ENCODE measurements at places on chromosomes 12 and 14. TPM values are rescaled to one million over a fixed set of nuclear protein-coding genes. Genes with fewer than 3 reads are reported as not detected.

The DYNC1H1 gene
- 110 TPM for polyA plus RNA-seq

The RHOJ gene
- 12.1 TPM for polyA plus RNA-seq

The RNFT2 gene
- 3.8 TPM for polyA plus RNA-seq

The KRT3 gene
- polyA plus RNA-seq, result not detected

The NID2 gene
- polyA plus RNA-seq, result 15.9 TPM

The COPS7A gene
- 231 TPM for polyA plus RNA-seq

The TSPAN31 gene
- polyA plus RNA-seq, result 42.8 TPM

The MYF6 gene
- not detected for polyA plus RNA-seq

The LBHD2 gene
- polyA plus RNA-seq, result not detected

GRCh38 chr14:84343656-84344055, 1186.3 kb upstream of the FLRT2 start:
- H3K36me3 ChIP-seq, result no peaks in the 10 kb centered on the region
- H3K27me3 ChIP-seq, result no peaks in the 10 kb centered on the region
- H3K4me1 ChIP-seq, result no peaks in the 10 kb centered on the region
- no peak for DNase-seq
- H3K27ac ChIP-seq, result no peak overlapping the region

- no peaks in the 10 kb centered on the region for H3K27me3 ChIP-seq
- no peak for DNase-seq
- peaks cover 14% of the 10 kb centered on the region for H3K4me1 ChIP-seq
- no peaks in the 10 kb centered on the region for H3K36me3 ChIP-seq
- no peak overlapping the region for H3K27ac ChIP-seq
- H3K4me3 ChIP-seq, result peak overlapping the region; percentile 33
Measured at GRCh38 chr14:26775765-26776563, 178.1 kb upstream of the NOVA1 start.

- peak overlapping the region; percentile 99 for H3K27ac ChIP-seq
- peak; percentile 71 for DNase-seq
- peaks cover 22% of the 10 kb centered on the region for H3K4me1 ChIP-seq
- no peaks in the 10 kb centered on the region for H3K27me3 ChIP-seq
Measured at GRCh38 chr14:21070610-21071224, 613 bp downstream of the ARHGEF40 start.

GRCh38 chr12:91276509-91276908, 93.9 kb upstream of the DCN start:
- peaks cover 5% of the 10 kb centered on the region for H3K4me1 ChIP-seq
- peak overlapping the region; percentile 85 for H3K27ac ChIP-seq
- DNase-seq, result no peak
- H3K27me3 ChIP-seq, result no peaks in the 10 kb centered on the region

DNA sequence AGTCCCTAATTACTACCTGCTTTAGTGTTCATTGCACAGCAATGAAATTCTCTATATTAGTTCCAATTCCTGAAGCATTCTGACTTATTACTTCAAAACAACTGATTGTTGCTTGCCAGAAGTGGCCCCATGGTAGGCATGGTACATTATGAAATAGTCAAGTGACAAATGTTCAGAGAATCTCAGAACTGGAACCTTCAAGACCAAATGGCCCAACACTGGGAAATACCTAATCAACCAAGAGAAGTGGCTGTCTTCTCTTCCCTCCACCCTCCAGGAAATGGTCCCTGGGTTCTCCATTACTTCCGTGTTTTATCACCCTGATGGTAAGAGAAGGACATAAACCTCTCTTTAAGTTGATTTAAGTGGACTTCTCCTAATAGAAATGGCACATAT, 49.9 kb downstream of the ITPR2 start:
- DNase-seq, result no peak
- H3K36me3 ChIP-seq, result no peaks in the 10 kb centered on the region
- no peak overlapping the region for H3K27ac ChIP-seq
- H3K4me1 ChIP-seq, result peaks cover 11% of the 10 kb centered on the region
- H3K27me3 ChIP-seq, result no peaks in the 10 kb centered on the region

GRCh38 chr14:99685151-99685591, 1.1 kb downstream of the CYP46A1 start:
- no peaks in the 10 kb centered on the region for H3K36me3 ChIP-seq
- DNase-seq, result no peak
- peaks cover 5% of the 10 kb centered on the region for H3K27me3 ChIP-seq
- H3K27ac ChIP-seq, result no peak overlapping the region
- no peak overlapping the region for H3K4me3 ChIP-seq

GRCh38 chr12:6396031-6396430, 12.1 kb downstream of the LTBR start:
- no peaks in the 10 kb centered on the region for H3K27me3 ChIP-seq
- H3K27ac ChIP-seq, result no peak overlapping the region
- H3K36me3 ChIP-seq, result no peaks in the 10 kb centered on the region
- no peak for DNase-seq
- H3K4me1 ChIP-seq, result no peaks in the 10 kb centered on the region
- no peak overlapping the region for H3K4me3 ChIP-seq

DNA sequence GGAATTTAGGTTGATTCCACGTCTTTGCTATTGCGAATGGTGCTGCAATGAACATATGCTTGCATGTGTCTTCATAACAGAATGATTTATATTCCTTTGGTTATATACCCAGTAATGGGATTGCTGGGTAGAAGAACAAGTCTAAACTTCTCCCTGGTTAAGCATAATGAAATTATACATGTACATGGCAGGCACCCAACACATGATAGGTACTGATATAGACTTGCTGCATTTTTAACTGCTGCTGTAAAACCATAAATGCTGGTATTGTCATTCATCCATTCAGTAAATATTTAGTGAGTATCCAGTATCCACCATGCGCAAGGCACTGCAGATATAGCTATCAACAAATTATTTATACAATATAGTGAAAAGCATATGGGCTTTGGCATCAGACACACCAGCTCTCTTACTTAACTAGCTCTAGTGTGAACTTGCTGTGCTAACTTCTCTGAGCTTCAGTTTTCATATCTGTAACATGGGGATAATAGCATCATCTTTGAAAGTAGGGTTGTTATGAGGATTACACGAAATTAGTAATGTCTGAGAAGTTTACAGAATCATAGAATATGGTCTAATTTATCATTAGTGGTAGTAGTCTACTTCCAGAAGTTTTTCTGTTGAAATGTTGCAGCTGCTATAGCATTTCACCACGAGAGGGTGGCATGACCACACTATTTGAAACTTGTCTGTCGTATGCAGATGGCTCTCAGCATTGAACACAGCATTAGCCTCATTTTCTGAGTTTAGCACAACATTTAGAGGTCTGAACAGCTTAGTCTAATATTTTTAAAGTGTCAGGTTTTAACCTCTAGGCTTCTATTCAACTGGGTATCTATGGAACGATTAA, 32.0 kb upstream of the SEL1L start:
- no peaks in the 10 kb centered on the region for H3K4me1 ChIP-seq
- H3K4me3 ChIP-seq, result no peak overlapping the region
- H3K27me3 ChIP-seq, result no peaks in the 10 kb centered on the region
- no peak overlapping the region for H3K27ac ChIP-seq
- no peaks in the 10 kb centered on the region for H3K36me3 ChIP-seq

DNA sequence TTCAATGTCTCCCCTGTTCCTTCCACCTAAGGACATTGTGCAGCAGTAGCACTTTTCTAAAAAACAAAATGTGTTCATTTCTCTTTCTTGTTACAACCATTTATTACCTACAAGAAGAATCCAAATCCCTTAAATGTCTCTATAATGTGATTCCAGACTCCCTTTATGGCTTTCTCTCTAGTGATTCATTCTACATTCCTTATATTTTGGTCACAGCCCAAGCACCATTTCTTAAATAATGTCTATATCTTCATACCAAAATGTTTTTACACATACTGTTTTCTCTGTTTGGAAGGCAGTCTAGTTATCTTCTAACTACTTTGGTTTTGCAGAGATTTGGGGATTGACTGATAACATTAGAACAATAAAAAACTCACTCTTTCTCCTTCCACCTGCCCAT, 1037.3 kb upstream of the FLRT2 start:
- H3K27me3 ChIP-seq, result no peaks in the 10 kb centered on the region
- H3K36me3 ChIP-seq, result no peaks in the 10 kb centered on the region
- DNase-seq, result no peak
- no peak overlapping the region for H3K27ac ChIP-seq

DNA sequence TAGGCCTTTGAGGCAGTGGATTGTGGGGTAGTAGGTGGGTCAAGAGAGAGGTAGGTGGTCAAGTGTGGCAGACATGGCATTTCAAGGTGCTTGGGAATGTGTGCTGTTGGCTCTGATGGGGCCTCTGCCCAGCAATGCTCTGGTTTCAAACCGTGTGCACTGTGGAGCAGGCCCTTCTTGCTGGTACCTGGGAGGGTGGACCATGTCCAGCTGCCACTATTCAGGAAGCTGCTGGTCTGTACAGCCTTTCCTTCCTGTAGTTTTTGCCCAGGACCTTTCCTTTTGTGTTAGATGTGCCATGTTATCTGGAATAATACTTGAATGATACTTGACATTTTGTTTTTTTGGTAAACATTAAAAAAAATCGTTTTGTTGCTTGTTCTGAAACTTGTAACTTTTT, 14.8 kb downstream of the RIMKLB start:
- peaks cover 14% of the 10 kb centered on the region for H3K36me3 ChIP-seq
- DNase-seq, result no peak
- H3K27me3 ChIP-seq, result no peaks in the 10 kb centered on the region

DNA sequence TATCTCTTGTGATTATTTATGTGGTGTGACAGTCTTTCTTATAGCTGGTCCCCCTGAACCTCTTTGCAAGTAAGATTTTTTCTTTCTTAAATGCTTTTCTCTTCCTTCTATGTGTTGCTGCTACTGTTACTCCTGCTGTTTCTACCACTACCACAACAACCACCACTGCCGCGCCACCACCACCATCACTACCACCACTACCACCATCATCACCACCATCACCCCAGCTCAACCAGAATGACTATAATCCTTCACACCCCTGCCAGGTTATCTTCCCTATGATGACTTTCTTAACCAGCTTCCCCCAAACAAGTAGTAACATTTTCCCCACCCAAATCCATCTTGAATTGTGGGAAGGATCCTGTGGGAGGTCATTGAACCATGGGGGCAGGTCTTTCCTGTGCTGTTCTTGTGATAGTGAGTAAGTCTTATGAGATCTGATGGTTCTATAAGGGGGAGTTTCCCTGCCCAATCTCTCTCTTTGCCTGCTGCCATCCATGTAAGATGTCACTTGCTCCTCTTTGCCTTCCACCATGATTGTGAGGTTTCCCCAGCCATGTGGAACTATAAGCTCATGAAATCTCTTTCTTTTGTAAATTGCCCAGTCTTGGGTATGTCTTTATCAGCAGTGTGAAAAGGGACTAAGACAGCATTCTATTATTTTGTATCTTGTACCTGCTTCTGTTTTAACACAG, 52.2 kb downstream of the CHST11 start:
- H3K36me3 ChIP-seq, result no peaks in the 10 kb centered on the region
- no peak for DNase-seq
- no peaks in the 10 kb centered on the region for H3K4me1 ChIP-seq
- H3K27me3 ChIP-seq, result no peaks in the 10 kb centered on the region

GRCh38 chr14:49977126-49977841, 84.4 kb downstream of the ARF6 start:
- no peak for DNase-seq
- no peak overlapping the region for H3K4me3 ChIP-seq
- no peaks in the 10 kb centered on the region for H3K27me3 ChIP-seq
- H3K27ac ChIP-seq, result no peak overlapping the region
- peaks cover 39% of the 10 kb centered on the region for H3K4me1 ChIP-seq

DNA sequence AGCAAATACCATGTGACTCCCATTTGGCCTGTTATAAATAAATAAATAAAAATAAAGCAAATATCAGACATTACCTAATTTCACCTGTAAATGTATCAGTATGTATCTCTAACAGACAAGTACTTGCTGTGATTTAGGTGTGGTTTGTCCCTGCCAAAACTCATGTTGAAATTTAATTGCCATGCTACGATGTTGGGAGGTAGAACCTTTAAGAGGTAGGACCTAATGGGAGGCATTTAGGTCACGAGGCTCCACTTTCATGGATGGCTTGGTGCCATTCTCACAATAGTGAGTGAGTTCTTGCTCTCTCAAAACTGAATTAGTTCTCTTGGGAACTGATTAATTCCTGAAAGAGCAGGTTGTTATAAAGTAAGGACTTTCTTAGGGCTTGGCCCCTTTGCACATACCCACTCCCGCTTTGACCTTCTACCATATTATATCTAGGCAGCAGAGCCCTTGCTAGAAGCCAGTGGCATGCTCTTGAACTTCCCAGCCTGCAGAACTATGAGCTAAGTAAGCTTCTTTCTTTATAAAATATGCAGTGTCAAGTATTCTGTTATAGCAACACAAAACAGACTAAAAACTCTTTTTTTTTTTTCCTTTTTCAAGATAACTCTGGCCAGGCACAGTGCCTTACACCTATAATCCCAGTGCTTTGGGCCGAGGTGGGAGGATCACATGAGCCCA, 26.0 kb downstream of the VEZT start:
- no peak overlapping the region for H3K27ac ChIP-seq
- H3K4me3 ChIP-seq, result no peak overlapping the region
- H3K36me3 ChIP-seq, result peaks cover 5% of the 10 kb centered on the region
- DNase-seq, result no peak

GRCh38 chr14:24032727-24033418, 18.9 kb upstream of the CARMIL3 start:
- no peak overlapping the region for H3K4me3 ChIP-seq
- DNase-seq, result no peak
- peaks cover 5% of the 10 kb centered on the region for H3K4me1 ChIP-seq
- no peaks in the 10 kb centered on the region for H3K27me3 ChIP-seq
- H3K36me3 ChIP-seq, result no peaks in the 10 kb centered on the region

- H3K27ac ChIP-seq, result no peak overlapping the region
- no peak overlapping the region for H3K4me3 ChIP-seq
- no peaks in the 10 kb centered on the region for H3K27me3 ChIP-seq
- H3K4me1 ChIP-seq, result no peaks in the 10 kb centered on the region
Measured at GRCh38 chr14:70361893-70362292, 2.4 kb upstream of the COX16 start.

GRCh38 chr14:99252940-99253868, 18.8 kb downstream of the BCL11B start:
- no peak overlapping the region for H3K27ac ChIP-seq
- no peaks in the 10 kb centered on the region for H3K36me3 ChIP-seq
- peaks cover 86% of the 10 kb centered on the region for H3K27me3 ChIP-seq
- DNase-seq, result no peak

DNA sequence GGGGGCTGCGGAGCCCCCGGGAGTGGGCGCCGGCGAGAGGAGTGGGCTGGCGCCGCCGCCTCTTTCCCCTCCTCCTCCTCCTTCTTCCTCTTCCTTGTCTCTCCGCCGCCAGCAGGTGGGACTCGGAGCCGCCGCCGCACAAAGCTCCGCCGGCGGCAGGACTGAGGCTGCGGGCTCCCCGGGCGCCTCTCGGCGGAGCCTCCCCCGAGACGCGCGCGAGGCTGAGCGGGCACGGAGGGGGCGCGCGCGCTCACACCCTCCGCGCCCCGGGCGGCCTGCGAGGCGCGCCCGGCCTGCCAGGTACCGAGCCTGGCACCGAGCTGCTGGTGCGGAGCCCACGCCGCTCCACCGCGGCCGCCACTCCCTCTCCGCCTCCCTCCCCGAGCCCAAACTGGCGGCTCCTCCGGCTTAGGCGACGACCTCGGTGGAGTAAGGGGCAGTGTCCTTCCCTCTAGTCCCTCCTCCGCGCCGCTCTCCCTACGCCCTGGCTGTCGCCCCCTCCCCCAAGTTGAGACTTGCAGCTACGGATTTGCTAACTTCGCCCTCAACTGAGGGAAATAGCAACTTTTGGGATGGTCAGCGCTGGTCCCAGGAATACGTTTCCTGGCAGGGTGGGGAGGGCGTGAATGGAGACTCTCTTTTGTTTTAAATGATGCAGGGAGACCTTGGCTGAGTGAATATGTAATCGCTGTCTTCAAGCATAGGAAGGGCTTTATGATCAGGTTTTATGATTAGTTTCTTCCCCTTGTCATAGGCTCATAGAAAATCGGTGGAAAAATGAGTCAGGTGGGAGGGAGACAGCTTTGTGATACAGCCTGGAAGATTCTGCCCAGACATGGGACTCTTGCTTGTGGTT, 199.5 kb upstream of the CAND1 start:
- H3K36me3 ChIP-seq, result no peaks in the 10 kb centered on the region
- peak overlapping the region; percentile 60 for H3K4me3 ChIP-seq
- peaks cover 4% of the 10 kb centered on the region for H3K4me1 ChIP-seq
- DNase-seq, result peak; percentile 64
- H3K27ac ChIP-seq, result no peak overlapping the region
- peaks cover 36% of the 10 kb centered on the region for H3K27me3 ChIP-seq
